Heart left ventricle (tissue), 16 donors: ENCODE measurements at places on chromosomes 3 and 15. TPM values are rescaled to one million over a fixed set of nuclear protein-coding genes. Genes with fewer than 3 reads are reported as not detected.

- no peaks in the 10 kb centered on the region for H3K27me3 ChIP-seq
- peaks cover 6% of the 10 kb centered on the region for H3K36me3 ChIP-seq
- H3K27ac ChIP-seq = no peak overlapping the region
- H3K4me1 ChIP-seq = peaks cover 6% of the 10 kb centered on the region
Measured at GRCh38 chr3:17153209-17153608, 268.5 kb downstream of the PLCL2 start.

DNA sequence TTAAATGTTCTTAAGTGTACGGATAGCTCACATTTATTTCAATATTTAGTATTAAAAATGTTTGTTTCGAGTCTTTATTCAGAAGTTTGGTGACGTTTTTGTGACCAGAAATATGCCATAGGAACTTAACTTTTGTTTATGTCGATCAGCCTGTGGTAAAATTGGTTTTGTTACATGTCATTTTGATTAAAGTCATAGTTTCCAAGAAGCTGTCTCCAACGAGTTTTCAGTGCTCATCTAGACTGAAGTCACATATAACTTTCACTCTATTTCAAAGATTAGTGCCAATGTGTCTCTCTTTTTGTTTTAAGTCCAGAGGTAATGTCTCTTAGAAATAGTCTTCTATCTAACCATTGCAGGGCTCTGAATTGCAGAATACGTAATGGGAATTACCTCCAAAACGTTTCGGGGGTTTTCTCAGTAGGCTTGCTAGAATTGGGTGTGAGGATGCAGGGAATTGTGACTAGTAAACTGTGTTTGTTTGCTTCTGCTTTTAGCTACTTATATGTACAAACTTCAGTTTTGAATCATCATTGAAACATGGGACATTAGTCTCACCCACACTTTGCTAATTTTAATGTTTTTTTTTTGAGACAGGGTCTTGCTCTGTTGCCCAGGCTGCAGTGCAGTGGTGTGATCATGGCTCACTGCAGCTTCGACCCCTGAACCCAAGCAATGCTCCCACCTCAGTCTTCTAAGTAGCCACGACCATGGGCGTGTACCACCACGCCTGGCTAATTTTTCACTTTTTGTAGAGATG lies 3.0 kb downstream of the BUB1B start:
- DNase-seq = no peak
- no peaks in the 10 kb centered on the region for H3K36me3 ChIP-seq
- H3K27me3 ChIP-seq = no peaks in the 10 kb centered on the region
- peaks cover 11% of the 10 kb centered on the region for H3K4me1 ChIP-seq
- no peak overlapping the region for H3K27ac ChIP-seq
- H3K4me3 ChIP-seq = no peak overlapping the region

- H3K36me3 ChIP-seq = no peaks in the 10 kb centered on the region
- H3K4me3 ChIP-seq = no peak overlapping the region
- peaks cover 13% of the 10 kb centered on the region for H3K4me1 ChIP-seq
- no peak overlapping the region for H3K27ac ChIP-seq
Measured at GRCh38 chr3:5160940-5161858, 26.3 kb upstream of the EDEM1 start.

- H3K4me3 ChIP-seq = no peak overlapping the region
- H3K27ac ChIP-seq = no peak overlapping the region
- no peak for DNase-seq
Measured at GRCh38 chr3:178989821-178990220, 81.8 kb downstream of the ZMAT3 start.

DNA sequence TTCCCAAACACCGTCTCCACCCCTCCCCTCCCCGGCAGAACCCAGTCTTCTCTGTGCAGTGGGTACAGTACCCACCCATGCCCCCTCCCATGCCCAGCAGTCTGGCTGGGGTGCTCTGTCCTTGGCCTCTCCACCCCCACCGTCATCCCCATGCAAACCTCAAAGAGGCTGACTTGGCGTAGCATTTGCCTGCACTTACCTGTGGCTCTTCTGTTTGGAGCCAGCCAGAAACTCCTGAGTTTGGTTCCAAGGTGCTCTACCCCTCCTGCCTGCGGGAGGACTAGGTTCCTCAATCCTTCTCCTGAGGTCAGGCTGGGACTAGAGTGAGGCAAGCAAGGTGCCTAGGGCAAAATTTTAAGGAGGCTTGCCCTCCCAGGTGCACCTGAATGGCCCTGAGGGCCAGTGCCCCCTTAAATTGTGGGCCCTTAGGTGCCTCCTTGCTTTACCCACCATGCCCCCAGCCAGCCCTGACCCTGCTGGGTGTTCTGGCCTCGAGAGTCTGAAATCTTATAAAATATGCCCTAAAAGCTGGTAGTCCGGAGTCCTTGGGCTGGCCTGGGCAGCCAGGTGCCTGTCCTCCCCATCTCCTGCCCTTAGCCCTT lies 47.1 kb upstream of the C15orf39 start:
- no peaks in the 10 kb centered on the region for H3K4me1 ChIP-seq
- H3K36me3 ChIP-seq = no peaks in the 10 kb centered on the region
- DNase-seq = no peak
- no peak overlapping the region for H3K4me3 ChIP-seq
- no peaks in the 10 kb centered on the region for H3K27me3 ChIP-seq

DNA sequence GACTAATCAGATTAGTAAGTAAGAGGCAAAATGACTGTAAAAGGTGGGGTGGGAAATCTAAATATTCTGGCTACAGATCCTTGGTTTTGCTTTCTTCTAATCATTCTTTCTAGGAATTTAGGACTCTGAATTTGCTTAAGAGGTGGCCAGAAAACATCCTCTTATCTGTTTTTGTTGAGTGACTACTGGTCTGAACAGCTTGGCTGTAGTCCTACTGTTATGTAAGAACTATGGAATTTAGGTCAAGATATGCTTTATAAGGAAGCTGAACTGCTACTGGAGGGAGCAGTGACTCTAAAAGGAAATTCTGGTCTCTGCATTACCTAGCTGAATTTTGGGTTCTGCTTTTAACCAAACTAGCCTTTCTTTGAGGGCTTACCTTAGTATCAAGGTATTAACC lies 33.5 kb upstream of the CSPG5 start:
- peak overlapping the region; percentile 41 for H3K27ac ChIP-seq
- no peak overlapping the region for H3K4me3 ChIP-seq
- no peaks in the 10 kb centered on the region for H3K27me3 ChIP-seq
- peaks cover 44% of the 10 kb centered on the region for H3K36me3 ChIP-seq
- DNase-seq = no peak

- H3K27me3 ChIP-seq = no peaks in the 10 kb centered on the region
- DNase-seq = no peak
- no peak overlapping the region for H3K27ac ChIP-seq
Measured at GRCh38 chr3:82354228-82354627, 592.8 kb upstream of the GBE1 start.

DNA sequence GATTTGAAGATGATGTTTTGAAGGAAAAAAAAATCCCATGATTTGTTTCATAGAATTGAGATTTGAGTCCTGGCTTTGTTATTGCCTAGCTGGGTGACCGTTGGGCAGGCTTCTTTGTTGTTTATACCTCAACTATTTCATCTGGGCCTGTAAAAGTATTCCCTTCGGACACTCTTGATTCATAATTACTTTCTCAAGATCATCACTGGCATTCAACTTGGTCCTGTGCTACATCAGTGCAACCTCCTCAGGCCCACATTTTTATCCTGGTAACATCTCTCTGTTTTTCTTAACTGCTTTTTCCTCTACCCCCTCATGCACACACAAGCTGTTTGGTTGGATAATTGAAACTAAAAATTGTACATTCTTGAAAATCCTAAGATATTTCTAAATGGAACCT lies 67.5 kb upstream of the P3H2 start:
- no peaks in the 10 kb centered on the region for H3K27me3 ChIP-seq
- no peaks in the 10 kb centered on the region for H3K4me1 ChIP-seq
- no peaks in the 10 kb centered on the region for H3K36me3 ChIP-seq

- H3K4me3 ChIP-seq = no peak overlapping the region
- no peak for DNase-seq
- H3K4me1 ChIP-seq = no peaks in the 10 kb centered on the region
- peaks cover 72% of the 10 kb centered on the region for H3K36me3 ChIP-seq
- H3K27ac ChIP-seq = no peak overlapping the region
- H3K27me3 ChIP-seq = no peaks in the 10 kb centered on the region
Measured at GRCh38 chr3:196050597-196050996, 31.3 kb downstream of the TFRC start.

DNA sequence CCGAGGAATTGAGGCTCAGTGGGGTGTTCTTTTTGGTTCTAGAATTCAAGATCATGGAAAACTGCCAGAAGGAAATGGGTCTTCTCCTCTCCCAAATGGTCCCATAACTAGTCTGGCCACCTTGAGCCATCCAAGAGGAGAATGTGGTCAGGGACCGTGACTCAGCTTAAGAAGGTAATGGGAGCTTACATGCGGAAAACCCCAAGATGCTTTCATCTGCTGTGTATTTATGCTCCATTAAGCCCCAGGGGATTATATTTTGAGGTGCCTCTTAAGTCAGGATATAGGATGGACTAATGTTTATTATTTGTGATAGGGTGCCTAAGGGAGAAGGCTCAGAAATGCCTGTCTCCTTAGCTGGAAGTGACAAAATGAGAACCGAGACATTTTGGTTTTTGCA lies 39.2 kb upstream of the DLG1 start:
- no peaks in the 10 kb centered on the region for H3K36me3 ChIP-seq
- no peak overlapping the region for H3K27ac ChIP-seq
- peaks cover 11% of the 10 kb centered on the region for H3K4me1 ChIP-seq
- DNase-seq = no peak
- no peak overlapping the region for H3K4me3 ChIP-seq

- H3K36me3 ChIP-seq = no peaks in the 10 kb centered on the region
- no peak overlapping the region for H3K4me3 ChIP-seq
- no peak for DNase-seq
- H3K27ac ChIP-seq = no peak overlapping the region
- no peaks in the 10 kb centered on the region for H3K4me1 ChIP-seq
Measured at GRCh38 chr3:45868650-45869049, 17.7 kb upstream of the CCR9 start.

DNA sequence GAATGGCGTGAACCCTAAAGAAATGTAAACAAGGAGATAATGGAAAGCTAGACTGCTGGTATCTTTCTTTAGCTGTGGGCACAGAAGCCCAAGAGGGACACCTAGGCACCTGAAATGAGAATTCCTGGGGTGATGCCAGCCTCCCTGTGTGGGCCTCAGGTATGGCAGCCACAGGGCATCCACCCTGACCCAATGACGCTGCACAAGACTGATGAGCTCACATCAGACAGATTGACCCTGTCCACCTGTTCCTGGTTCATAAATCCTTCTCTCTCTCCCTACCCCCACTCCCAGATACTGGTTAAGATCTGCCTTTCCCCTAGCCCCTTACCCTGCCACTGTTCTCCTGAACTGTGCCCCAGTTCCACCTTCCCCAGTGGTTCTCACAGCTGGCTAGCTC lies 1.5 kb downstream of the GLB1 start:
- peaks cover 33% of the 10 kb centered on the region for H3K36me3 ChIP-seq
- no peaks in the 10 kb centered on the region for H3K27me3 ChIP-seq
- no peak overlapping the region for H3K4me3 ChIP-seq

DNA sequence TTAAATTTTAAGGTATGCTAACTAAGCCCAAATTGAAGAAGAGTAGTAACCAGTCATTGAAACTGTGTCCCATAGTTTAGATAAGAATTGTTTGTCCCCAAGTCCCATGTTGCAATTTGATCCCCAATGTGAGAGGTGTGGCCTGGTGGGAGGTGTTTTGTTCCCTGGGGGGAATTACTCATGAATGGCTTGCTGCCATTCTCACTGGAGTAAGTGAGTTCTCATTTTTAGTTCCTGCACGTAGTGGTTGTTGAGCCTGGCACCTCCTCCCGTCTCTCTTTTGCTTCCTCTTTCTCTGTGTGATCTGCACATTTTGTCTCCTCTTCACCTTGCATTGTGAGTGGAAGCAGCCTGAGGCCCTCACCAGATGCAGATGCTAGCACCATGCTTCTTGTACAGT lies 1271.0 kb downstream of the NSUN3 start:
- H3K27me3 ChIP-seq = no peaks in the 10 kb centered on the region
- H3K4me1 ChIP-seq = no peaks in the 10 kb centered on the region
- H3K27ac ChIP-seq = no peak overlapping the region

DNA sequence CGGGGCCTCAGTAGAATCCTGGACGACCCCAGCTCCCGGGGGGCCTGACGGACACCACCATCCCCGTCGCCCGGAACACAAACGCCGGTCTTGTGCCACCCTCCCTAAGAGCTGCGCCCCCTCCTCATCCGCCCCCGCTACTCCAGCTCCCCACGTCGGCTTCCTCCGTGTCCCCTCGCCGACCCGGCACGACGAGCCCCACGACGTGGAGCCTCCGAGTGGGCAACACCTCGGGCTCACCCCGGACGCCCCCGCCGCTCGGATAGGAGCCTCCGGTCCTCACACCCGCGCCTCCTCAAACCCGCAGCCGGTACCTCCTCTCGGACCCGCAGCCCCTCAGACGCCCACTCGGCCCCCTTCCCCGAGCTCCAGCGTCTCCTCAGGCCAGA lies 525 bp downstream of the NPTN start:
- no peaks in the 10 kb centered on the region for H3K36me3 ChIP-seq
- H3K27me3 ChIP-seq = no peaks in the 10 kb centered on the region
- H3K4me3 ChIP-seq = peak overlapping the region; percentile 84
- DNase-seq = peak; percentile 33

- H3K27me3 ChIP-seq = no peaks in the 10 kb centered on the region
- DNase-seq = no peak
- no peaks in the 10 kb centered on the region for H3K36me3 ChIP-seq
- no peaks in the 10 kb centered on the region for H3K4me1 ChIP-seq
- H3K4me3 ChIP-seq = no peak overlapping the region
Measured at GRCh38 chr15:73074241-73074640, 22.0 kb downstream of the NEO1 start.

GRCh38 chr15:61088675-61089074 lies 140.4 kb downstream of the RORA start:
- no peaks in the 10 kb centered on the region for H3K27me3 ChIP-seq
- no peak for DNase-seq
- no peak overlapping the region for H3K27ac ChIP-seq
- no peaks in the 10 kb centered on the region for H3K36me3 ChIP-seq

DNA sequence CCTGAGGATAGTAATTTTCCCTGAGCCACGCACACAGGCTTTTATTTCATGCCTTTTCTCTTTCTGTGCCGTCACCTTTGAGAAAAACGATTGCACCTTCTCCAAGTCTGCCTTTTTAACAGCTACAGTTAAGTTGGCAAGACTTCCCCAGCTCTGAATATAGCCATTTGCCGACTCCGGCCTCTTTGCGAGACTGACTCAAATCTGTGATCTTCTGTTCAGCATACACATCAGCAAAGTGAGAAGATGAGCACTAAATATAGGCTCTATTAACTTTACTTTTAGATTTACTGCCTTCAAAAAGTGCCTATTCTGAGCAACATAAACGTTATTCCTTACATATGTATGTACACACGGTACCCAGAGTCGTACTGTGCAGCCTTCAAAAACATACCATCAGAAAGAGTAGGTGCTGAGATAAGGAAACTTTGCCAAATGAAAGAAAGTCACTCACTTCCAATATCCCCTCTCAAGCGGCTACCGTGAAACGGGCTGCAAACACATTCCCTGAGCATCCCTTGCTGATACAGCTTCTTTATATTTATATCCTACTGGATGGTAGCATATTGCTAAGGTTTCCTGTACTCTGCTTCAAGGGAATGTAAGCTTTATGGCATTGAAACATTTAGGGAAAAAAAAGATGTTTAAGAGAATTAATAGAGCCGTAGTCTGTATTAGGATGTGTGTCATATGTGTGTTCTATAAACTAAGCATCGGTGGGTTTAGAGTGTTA lies 283.3 kb upstream of the TPRG1 start:
- no peaks in the 10 kb centered on the region for H3K27me3 ChIP-seq
- H3K27ac ChIP-seq = peak overlapping the region; percentile 70
- H3K4me3 ChIP-seq = no peak overlapping the region
- H3K4me1 ChIP-seq = no peaks in the 10 kb centered on the region

TMEM207 gene
- total RNA-seq = not detected

IRAK2 gene
- total RNA-seq = 1.4 TPM

TMEM158 gene
- 0.31 TPM for total RNA-seq

MKRN3 gene
- not detected for total RNA-seq

PLA2G4E gene
- not detected for total RNA-seq

ATP13A5 gene
- total RNA-seq = not detected

CADPS gene
- 21.7 TPM for total RNA-seq

KNSTRN gene
- total RNA-seq = 8.9 TPM

ZCWPW2 gene
- 2.9 TPM for total RNA-seq

REC114 gene
- 0.82 TPM for total RNA-seq
